Colonic mucosa (tissue), 4 donors: ENCODE measurements at places on chromosomes 4 and X. TPM values are rescaled to one million over a fixed set of nuclear protein-coding genes. Genes with fewer than 3 reads are reported as not detected.

- no peak for DNase-seq
Observed at GRCh38 chrX:39850630-39851152, 247.1 kb downstream of the BCOR start.

- DNase-seq = no peak
Observed at GRCh38 chr4:124028182-124028581, 631.6 kb downstream of the SPRY1 start.

DNA sequence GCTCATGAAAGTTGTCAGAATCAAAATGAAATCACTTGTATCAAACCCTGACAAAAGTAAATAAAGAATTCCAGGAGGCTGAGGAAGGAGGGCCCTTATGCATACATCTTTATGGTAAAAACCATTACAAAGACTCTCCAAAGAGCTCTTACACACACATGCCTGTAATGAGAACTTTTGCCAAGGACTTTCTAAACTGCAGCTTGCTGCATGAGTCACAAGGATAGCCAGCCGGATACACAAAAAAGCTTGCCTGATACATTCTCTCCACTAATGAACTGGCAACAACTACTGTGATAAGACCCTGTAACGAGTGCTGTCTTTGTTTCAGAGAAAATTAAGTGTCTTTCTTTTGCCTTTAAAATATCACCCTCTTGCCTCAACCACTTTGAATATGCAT lies 618.1 kb downstream of the PPP4R3C start:
- no peak for DNase-seq

DNA sequence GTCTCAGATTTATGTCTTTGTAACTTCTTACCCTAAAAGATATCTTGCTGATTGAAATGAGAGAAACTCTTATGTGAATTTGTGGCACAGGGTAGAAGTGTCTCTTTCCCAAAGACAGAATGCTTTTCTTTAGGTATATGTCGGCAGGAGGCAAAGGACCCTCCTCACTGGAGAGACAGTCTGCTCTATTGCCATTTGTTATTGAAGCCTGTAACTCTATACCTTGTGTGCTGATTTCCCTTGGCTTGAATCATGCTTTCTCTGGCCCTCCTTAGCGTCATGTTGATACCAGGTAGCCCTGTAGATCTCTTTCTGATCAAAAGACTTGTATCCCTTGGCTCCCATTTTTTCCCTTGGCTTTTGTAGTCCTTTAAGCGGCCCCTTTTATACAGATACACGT lies 284.3 kb downstream of the CXXC4 start:
- DNase-seq = no peak

DNA sequence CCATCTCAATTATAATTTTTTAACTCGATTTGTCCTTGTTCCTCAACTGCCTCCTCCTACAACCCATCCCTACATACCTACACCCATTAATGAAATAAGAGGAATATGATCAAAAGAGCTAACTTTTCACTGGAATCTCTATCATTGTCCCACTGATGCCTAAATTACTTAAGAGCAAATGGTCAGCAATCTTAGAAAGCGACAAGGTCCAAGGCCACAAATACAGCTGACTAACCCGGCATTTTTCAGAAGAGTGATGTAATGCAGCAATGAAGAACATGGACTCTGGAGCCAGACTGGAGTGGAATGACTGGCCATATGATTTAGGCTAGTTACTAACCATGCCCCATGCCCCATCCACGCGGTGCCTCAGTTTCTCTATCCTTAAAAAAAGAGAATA lies 56.2 kb downstream of the PPA2 start:
- DNase-seq = no peak

- DNase-seq = no peak
Observed at GRCh38 chrX:371907-372306, 14.8 kb downstream of the PPP2R3B start.

DNA sequence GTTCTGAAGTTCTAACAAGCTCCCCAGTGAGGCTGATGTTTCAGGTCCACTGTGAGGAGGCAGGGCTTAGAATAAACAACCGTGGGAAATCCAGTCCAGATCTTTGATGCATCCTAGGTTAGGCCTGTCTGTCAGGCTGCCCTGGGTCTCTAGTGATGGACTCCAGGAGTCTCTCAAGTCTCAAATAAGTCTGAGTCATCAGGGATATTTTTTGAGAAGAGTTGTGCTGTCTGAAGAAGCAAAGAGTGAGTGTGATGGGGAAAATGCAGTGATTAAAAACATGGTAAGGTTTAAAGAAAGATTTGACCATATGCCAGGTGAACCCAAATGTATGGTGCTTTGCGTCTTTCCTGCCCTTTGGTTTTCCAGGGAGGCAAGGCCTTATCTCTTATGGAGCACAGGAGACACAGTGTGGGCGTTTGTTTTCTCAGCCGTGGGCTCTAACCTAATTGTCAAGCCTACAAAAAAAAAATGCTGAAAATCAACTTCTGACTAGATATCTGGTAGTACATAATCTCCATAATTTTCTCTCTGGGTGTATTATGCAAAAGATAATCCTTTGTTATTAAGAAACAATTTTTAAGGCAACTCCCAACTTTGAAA lies 100.7 kb downstream of the PTTG2 start:
- DNase-seq = no peak

DNA sequence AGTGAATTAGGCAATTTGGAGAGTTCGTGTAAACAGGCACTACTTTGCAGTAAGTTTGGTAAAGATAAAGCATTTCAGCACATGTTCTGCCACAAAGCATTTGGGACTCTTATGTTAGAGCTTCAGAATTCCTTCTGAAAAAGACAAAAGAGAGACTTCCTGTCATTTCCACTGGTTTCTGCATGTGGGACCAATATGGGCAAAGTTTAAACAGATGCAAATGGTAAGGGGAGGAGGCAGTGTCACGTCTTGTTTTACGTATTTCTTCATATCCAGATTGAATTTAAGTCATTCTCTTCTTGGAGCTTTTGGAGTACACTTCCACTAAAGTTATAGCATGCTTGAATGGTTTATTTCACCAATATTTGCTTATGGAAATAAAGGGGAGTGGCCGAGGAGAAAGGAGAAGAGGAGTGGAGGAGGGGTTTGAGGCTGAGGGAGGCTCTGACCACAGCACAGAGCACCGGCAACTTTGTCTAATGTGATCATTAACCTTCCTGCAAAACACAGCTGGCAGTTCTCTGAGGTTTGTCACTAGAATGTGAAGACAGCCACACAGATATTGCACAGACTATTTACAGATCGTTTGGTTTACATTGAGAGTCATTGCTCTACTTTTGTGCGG lies at the start of gene APELA:
Gene APELA, plus strand, starts transcription at position 479 of the 625 bp plus-strand sequence. CDS start 154 bp downstream, outside the sequence.
- no peak for DNase-seq

GRCh38 chr4:103719830-103720207 lies at the start of gene TACR3:
TSS of gene TACR3 (minus strand) at chr4:103719985. CDS start at chr4:103719675, 310 bp downstream.
- DNase-seq = no peak

DNA sequence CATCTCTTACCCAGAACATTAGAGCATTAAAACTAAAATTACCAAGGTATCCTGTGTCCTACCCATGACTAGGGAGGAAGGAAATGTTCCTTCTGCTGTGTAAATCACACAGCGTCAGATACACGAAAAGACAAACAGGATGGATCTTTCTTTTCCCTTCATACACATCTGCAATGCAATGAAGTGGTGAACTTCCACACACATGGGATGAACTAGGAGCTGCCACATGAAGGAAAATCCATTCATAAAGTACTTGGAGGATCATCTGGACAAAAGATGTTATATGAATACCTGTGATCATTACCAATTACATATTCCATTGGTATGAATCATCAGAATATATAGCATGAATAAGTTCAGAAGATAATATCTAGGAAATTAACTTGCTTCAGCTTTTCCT lies 46.2 kb downstream of the LDB2 start:
- DNase-seq = no peak

RGN gene
- total RNA-seq = 0.88 TPM

KDR gene
- total RNA-seq = 3.4 TPM

PDCL2 gene
- total RNA-seq = not detected
